NCI-H446 treated with DMSO at 0.1 percent for 48 hours (cell line): ENCODE measurements at places on chromosomes 13 and 19.

DNA sequence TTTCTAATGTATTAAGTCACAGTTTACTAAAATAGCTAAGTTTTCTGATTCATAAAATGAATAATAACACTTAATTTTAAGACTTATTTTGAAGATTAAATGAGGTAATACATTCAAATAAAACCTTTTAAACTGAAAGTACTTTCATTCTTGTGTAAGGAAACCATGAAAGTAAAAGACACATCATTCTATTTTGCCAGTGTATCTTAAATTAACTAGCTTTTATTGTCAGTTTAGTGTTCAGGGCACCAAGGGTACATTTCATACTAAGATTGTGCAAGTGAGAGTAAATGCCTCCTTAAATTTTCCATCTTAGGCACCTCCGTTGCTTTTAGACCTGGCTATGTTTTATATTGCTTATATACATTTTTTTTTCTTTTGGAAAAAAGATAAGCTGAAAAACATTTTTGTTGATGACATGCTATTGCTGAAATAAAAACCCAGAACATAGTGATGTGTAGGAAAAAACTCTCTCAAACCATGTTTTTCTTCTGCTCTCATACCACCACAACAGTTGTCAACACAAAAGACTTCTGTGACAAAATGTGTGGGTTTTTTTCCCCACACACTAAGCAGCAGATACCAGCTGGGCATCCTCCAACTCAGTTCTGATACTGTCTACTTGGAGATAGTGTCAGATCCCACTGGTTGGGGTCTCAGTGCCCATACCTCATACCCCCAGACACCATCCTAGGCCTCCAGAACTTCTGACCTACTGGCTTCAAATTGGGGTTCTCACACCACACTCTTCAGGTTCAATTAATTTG lies 30.7 kb upstream of the LPAR6 start:
- DNase-seq, result no peak

- DNase-seq, result no peak
Observed at GRCh38 chr13:39776439-39776838, 121.0 kb downstream of the COG6 start.

GRCh38 chr13:113989585-113990300 lies 15.9 kb upstream of the C13orf46 start:
- DNase-seq, result no peak

DNA sequence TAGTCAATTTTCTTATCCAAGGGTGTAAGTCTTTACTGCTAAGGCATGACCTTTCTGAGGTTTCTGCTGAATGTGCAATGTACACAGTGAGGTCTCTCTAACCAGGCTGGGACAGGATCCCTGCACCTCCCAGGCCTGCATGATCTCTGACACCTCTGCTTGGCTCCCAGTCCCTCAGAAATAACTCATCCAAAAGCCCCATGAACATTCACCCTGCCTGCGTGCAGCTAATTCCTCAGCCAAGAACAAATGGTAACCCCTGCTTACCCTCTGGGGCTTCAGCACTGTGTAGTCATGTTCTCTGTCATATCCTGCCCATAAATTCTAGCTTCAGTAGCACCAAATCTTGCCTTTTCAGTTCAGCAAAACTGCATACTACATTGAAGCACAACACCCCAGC lies 1146.3 kb upstream of the MIR17HG start:
- DNase-seq, result no peak

GRCh38 chr13:22369840-22370239 lies 699.0 kb downstream of the FGF9 start:
- no peak for DNase-seq

DNA sequence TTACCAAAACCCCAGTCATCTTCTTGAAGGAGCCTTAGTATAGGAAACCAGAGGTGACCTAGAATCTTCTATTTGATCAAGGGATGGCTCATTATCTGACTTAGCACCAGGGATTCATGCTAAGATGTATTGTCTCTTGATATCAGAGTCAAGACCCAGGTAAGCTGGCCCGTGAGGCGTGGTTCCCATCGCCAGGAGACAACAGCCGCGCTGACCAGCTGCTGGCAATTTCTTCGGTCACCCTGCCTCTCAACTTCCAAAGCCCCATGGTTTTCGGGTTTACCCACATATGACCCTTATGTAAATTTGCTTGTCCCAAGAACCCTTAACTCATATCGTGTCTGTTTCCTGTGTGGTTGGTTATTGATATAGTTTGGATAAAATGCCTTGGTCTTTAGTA lies 77.7 kb upstream of the VSTM2B start:
- DNase-seq, result no peak

GRCh38 chr13:89627996-89628395 lies 1719.5 kb upstream of the MIR17HG start:
- DNase-seq, result no peak

DNA sequence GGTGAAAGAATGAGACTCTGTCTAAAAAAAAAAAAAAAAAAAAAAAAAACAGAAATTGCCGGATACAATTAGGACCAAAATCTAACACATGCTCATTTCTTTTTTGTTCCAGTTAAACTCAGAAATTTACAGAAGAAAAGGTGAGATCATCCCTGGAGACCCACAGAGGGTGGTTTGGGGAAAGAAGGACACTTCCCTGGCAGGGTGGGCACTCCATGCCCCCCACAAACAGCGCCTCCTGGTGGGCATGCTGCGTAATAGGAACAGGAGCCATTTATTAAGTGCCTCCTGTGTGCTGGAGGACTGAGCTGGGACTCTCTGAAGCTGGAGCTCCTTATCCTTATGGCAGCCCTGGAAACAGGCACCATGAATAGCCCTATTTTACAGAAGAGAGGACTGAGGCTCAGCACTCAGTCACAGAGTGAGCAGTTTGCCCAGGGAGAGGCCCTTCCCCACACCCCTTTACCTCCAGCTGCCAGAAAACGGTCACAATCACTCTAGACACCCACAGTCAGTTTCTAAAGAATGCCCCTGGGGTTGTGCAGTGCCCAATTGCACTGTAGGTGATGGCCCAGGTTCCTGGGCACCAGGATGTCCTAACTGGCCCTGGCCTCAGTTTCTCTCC lies 10.1 kb downstream of the C19orf38 start:
- DNase-seq, result no peak

DNA sequence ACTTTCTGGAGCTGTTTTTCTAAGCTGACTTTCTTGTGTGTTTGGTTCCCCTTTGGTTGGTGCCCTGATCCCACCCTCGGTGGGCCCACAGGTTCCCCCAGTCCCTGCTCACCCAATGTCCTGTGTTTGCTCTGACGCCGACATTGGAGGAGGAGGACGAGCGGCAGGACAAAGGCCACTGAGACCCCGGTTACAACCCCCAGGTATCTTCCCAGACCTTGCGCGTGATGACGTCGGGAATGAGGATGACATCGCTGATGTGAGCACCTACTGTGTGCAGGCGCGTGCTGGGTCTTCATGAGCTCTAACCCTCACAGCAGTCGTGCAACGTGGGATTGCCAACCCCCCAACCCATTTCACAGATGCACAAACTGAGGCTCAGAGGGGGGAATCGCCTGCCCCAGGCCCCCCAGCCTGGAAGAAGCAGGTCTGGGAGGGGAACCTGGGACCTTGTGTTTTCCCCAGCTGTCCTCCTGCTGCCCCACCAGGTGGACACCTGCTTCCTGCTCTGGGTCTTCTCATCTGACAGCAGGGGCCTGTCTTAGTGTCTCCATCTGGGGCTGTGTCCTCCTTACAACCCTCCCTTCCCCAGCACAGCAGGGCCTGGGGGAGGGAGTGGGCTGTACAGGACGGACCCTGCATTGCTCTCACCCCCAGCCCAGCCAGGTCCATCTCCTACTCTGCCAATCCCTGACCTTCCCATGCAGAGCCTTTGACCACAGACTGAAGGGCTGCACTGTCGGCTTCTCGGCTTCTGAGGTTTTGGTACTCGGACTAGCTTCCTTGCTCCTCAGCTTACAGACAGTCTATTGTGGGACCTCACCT lies 4.7 kb upstream of the LILRA6 start:
- no peak for DNase-seq

GRCh38 chr13:69975496-69975895 lies 132.1 kb upstream of the ATXN8OS start:
- DNase-seq, result no peak

DNA sequence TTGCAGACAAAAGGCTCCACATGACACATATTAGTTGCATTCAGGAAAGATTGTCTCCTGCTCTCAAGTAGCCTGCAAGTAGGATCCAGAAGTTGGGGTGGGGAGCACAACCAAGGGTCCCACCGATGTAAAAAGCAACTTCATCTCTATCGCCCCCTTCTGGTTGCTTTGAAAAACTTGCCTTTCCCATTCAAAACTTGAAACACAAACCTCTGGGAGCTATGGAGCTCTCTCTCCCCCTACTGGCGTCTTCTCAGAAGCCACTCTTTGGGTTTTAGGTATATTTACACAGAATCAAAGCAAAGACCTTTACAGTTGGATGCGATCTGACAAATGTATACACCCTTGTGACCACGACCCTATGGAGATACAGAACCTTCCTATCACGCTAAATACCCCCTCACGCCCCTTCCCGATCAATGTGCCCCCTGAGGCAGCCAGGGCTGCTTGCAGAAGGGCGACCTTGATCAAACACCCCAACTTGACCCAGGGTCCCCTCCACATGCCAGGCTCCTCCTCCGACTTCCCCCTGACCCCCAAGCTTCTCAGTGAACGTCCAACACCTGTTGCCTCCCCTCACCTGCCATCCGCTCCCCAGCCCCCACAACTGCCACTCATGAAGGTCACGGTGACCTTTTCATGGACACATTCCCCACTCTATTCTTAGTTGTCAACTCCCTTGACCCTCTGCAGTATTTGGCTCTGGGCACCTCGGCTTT lies 10.1 kb downstream of the NOSIP start:
- DNase-seq, result peak; percentile 71

DNA sequence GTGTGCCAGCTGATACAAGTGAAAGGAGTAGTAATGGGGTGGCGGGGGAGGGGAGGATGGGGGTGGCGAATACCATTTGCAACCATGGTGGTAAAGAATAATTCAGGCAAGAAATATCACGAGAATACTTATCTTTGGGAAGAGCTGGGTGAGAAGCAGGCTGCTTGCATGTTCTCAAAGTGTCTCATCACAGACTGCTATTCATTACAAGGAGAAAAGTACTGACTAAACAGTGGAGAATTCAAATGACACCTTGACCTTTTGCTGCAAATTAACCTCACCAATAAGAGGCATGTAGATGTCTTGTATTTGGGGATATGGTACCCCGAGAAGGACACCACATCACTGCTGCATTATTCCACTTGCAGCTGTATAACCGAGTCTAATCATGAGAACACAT lies 585.7 kb upstream of the GPC6 start:
- no peak for DNase-seq

- no peak for DNase-seq
Observed at GRCh38 chr13:77696006-77696878, 1.2 kb upstream of the SLAIN1 start.

DNA sequence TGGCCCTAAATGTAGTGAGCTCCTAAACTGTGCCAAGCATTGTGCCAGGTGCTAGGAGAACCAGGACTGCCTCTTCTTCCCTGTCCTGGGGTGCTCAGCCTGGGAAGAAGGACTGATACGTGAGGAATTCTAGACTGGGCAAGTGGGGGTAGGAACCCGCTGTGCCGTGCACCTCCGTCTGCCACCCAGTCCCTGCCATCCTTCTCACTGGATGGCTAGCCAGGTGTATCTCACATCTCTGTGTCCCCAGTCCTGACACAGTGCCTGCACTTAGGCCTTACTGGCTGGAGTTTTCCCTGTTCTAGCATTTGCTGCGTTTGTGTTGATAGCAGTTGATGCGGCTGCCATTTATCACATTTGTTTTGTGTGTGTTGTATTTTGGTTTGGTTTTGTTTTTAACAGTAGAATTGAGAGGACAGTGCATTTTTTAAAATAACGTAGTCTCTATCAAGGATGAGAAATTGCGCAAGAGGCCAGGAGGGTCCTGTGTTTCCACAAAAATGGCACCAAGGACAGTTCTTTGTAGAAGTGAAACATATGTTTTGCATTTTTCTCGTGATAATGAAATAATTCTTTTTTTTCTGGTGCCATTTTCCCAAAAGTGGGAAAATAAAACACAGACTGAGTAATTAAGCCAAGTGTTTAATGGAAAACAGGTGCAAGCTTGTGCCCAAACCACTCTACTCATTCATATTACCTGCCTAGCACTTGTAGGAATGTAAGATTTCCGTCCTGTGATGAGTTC lies 4.7 kb upstream of the GPR183 start:
- DNase-seq, result no peak

- no peak for DNase-seq
Observed at GRCh38 chr13:59633290-59633689, 530.4 kb downstream of the DIAPH3 start.

DNA sequence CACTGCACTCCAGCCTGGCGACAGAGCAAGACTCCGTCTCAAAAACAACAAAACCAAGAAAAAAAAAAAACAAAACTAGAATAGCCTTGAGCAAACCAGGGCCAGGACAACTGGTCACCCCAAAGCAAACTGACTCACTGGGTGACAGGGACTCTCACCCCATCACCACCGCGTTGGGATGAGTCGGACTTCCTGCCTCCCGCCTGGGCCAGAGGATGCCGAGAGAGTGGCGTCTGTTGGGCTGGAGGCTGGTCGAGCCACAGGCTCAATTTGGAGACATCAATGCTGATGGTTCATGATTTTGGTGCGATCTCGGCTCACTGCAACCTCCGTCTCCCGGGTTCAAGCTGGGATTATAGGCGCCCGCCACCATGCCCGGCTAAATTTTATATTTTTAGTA lies 11.6 kb downstream of the TMPRSS9 start:
- no peak for DNase-seq

DNA sequence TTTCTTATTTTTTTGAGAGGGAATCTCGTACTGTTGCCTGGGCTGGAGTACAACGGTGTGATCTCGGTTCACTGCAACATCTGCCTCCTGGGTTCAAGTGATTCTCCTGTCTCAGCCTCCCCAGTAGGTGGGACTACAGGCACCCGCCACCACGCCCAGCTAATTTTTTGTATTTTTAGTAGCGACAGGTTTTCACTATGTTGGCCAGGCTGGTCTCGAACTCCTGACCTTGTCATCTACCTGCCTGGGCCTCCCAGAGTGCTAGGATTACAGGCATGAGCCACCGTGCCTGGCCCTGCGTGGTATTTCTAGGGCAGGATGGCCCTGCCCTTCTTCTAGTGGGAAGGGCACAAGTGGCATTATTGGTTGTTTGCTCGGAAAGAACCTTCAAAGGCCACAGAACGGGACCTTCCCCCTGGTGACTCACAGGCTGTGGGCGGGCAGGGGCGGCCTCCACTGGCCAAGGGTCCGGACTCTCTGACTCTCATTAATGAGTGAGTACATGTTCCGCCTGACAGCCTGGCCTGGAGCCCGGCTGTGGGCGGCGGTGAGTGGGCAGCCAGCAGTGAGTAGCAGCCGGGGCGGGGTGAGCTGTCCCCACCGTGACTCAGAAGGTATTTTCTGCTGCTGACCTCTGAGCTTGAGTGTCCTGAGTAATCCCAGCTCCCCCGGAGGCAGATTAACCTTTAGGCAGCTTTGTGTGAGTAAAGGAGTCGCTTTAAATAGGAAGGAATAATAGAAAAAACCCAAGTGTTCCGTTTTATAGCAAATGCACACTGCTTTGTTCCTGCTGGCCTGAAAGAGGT lies 5.1 kb downstream of the DOT1L start:
- peak; percentile 36 for DNase-seq
